ENCODE measurements at places on chromosomes 12 and 14.

DNA sequence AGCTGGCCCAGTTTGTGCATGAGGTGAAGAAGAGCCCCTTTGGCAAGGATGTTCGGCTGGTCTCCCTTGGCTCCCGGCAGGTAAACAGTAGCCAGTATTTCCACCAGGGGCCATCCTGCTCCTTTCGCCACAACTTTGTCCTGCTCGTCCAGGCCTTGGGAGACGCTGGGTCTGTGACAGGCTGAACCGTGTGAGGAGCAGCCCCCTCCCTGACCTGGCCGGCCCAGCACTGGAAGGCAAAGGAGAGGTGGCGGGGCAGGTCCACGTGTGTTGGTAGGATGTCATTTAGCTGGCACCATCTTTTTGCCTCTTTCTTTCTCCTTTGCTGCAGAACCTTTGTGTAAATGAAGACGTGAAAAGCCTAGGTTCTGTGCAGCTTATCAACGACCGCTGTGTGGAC, 15.4 kb downstream of the DDX11 start:
- DNase-seq = peak; percentile 28

GRCh38 chr12:92581604-92582003, 121.2 kb upstream of the PLEKHG7 start:
- no peak for DNase-seq

DNA sequence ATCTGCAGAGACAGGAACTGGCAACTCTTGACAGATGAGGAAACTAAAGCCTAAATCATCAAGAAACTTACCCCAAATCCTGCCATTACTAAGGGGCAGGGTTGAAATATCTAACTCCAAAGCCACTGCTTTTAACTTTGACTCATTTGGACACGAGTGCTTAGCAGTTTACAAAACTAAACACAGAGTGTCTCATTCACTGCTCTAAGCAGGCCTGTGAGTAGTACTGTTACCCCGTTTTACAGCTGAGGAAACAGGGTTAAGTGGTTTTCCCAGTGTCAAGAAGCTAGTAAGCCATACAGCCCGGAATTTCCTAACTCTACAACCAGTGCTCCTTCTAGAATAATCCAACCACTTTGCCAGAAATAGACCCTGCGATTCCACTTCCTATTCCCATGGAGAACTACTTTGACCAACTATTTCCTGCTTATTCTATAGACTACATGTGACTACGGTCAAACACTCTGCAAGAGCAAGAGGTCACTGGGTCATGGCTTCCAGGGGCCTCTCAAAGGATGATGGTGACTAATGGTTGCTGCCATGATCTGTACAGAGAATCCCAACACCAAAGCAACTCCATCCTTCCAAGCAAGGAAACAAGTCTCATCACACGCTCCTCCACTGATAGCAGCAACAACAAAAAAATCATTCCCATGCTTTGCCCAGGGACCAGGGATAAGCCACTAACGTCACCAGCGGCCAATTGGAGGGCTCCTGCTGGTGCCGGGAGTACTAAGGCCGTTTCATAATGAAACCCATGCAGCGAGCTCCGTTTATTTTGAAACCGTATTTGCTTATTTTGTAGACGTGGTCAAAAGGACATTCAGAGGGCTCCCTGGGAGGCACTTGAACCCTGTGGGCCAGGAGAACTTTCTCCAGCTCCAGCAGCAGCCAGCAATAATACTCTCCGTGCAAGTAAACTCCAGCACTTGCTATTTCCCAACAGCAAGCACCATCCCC, 56.3 kb downstream of the NUAK1 start:
- no peak for DNase-seq

DNA sequence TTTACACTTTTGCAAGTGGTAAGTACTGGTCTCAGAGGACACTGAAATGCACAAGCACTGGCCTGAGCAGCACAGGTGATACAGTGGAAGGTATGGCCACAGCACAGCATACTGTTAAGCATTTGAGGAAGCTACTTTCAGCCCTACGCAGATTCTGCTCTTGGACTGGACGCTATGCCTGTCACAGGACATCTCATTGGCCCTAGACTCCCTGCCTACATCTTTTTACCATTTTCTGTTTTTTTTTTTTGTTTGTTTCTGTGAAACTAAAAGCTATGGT, 144.2 kb upstream of the ABCD2 start:
- no peak for DNase-seq

- no peak for DNase-seq
Observed at GRCh38 chr12:30286345-30286926, 409.2 kb downstream of the IPO8 start.

DNA sequence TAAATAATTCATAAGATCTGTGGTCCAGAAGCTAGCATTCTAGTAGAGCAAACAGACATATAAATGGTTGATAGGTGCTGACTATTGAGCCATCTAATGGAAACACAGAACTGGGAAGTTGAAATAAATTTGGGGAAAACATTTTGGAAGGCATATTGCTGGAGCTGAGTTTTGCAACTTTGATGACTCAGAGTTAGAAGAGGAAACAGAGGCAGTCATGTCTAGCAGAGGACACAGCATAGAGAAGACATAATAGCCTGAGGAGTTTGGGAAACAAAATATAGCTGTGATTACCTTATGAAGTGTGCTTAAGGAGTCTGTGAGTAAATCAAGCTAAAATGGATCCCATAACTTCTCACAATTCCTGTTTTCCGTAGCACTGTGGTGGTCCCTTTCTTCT, 86.9 kb upstream of the FLRT2 start:
- DNase-seq = no peak

DNA sequence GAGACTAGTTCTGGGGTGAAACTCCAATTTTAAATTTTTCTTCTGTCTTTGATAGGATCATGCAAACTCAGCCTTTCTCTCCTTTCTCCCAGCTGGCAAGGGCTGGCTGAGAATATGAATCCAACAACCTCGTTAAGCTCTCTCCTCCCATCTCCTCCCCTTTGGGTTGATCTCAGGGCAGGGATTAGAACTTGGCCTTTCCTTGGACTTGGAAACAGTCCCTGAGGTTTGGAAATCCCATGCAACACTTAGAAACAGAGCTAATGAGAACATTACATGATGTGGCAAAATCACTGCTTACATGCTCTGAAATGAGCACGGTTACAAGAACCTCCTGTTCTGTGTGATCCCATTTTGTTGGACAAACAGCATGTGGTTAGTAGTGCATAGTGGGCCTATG, 31.6 kb downstream of the ACACB start:
- no peak for DNase-seq

- DNase-seq = no peak
Observed at GRCh38 chr12:120979220-120979861, 998 bp downstream of the HNF1A start.

GRCh38 chr12:41073633-41074472, 114.3 kb upstream of the PDZRN4 start:
- no peak for DNase-seq

DNA sequence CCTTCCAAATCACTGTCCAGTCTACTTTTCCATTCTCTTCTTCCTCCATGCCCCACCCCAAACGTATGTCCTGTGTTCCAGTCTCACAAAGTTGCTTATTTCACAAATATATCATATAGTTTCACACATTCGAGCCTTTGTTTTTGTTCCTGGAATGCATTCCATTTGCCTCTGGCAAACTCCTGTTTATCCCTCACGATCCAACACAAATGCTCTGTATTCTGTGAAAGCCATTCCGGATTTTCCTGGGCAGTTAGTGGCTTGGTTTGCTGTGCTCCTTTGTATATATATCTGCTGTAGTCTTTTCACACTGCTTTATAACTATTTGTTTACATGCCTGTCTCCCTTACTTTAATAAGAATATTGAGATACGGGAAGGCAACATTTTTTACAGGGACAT, 9.0 kb downstream of the RIC8B start:
- no peak for DNase-seq

Measured in H9 (cell line).